ENCODE measurements at places on chromosomes 1 and 21. TPM values are rescaled to one million over a fixed set of nuclear protein-coding genes. Genes with fewer than 3 reads are reported as not detected.

The COG2 gene
- polyA plus RNA-seq: 13.8 TPM

The PLCH2 gene
- polyA plus RNA-seq: 5.5 TPM

The UBE2U gene
- polyA plus RNA-seq: not detected

The SPRR2G gene
- polyA plus RNA-seq: not detected

DNA sequence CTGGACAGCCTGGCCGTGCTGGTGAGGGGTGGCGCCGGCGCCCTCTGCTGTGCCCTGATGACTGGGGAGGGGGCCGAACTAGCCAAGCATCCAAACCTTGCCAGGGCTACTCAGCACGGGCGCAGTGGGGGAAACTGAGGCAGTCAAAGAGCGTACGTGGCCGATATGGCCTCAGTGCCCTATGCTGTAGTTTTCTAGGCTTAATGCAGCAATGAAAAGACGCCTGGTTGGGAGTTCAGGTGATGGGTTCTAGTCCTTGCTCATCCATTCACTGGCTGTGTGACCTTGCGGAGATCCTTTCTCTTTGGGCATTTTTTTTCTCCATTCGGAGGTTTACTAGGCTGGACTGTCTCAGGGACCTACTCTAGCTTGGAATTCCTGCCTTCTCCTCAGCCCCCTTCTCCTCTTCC, 822 bp downstream of the MTX1 start:
- no peak for DNase-seq

GRCh38 chr1:238568735-238569134, 678.0 kb upstream of the ZP4 start:
- no peak for DNase-seq

DNA sequence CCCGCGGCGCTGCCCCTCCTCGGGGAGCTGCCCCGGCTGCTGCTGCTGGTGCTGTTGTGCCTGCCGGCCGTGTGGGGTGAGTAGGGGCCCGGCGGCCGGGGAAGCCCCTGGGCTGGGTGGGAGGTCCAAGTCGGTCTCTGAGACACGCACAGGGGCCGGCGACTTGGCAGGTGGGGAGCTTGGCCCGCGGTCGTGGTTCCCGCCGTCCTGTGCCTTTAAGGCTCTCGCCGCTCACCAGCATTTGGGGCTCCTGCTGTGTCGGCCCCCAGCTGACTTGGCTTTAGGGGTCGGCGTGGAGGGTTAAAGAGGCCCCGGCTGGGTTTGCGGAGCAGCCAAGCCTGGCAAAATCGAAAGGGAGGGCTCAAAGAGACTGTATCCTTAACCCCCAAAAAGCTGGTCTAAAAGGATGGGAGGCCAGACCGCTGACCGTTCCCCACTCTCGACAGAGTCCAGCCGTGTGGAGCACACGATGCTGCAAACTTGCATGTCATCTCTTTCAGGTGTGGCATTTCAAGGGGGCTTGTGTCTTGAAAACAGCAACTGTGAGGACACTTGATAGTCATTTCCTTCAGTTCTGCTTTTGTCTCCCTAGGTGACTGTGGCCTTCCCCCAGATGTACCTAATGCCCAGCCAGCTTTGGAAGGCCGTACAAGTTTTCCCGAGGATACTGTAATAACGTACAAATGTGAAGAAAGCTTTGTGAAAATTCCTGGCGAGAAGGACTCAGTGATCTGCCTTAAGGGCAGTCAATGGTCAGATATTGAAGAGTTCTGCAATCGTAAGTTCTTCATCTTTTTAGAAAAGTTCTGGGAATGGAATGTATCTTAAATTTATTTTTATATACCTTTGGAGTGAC, 540 bp downstream of the CD55 start:
- DNase-seq: peak; percentile 38

DNA sequence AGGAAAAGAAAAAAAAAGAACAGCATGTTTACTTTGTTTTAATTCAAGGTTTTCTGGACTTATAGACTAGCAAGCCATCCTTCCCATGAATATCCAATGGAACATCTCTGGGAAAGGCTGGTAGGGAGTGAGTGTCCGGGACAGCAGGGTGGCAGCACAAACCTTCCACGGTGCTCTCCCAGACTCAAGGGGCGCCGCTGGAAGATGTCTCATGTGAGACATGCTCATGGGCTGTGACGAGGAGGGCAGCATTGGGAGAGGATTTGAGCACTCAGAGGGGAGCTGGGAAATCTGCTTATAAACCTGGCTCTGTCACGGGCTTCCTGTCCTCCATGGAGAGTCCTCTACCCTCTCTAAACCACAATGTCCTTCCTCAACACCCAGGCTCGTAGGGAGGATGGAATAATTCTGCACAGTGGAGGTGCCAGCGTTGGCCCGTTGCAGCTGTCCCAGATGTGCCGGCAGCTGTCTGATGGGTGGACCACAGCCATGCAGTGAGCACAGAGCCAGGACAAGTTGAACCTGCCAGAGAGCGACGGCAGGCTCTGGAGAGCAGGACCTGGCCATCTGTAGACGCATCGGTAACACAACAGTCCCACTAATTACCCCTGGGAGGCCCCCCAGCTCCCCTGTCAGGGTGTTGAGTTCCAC, 100.1 kb upstream of the IGSF21 start:
- DNase-seq: no peak

GRCh38 chr1:226425431-226426031, 17.6 kb upstream of the PARP1 start:
- no peak for DNase-seq

DNA sequence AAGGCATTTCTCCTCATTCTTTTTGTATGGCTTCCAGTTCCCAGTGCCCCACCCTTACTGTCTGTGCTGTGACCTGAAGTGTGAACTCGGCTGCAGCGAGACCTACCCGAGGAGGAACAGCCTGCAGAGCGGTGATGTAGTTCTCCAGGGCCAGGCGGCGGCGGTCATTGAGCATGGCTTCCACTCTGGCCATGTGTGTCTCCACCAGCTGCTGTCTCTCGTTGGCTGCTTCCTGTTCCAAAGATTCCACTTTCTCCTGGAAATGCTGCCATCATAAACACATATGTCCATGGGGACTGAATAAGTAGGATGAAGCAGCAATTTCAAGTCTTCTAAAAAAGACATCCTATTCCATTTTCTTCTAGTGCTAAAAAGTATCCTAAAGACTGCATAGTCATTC, 195.6 kb downstream of the APP start:
- DNase-seq: no peak

DNA sequence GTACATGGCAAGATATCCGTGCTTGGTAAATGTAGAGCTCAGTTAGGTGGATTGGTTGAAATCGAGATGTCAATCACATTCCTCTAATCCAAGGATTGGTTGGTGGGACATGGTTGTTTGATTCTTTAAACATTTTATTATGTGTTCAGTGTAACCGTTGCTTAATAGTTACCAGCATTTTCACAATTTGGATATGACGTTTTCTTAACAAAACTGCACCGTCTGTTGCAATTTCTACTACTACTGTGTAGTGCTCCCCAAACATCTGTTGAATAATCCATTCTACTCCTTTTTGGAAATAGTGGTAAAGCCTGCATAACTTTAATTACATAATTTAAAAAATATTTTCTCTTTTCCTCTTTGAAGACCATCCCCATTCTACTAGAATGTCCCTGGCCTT, 16.3 kb downstream of the OR2B11 start:
- DNase-seq: no peak

Measured in brain (organoid and tissue), 16 donors.